ENCODE measurements at places on chromosomes 12 and 14. TPM values are rescaled to one million over a fixed set of nuclear protein-coding genes. Genes with fewer than 3 reads are reported as not detected.

- DNase-seq: no peak
These were observed 94.9 kb upstream of the TTC7B start for GRCh38 chr14:90911121-90911520.

DNA sequence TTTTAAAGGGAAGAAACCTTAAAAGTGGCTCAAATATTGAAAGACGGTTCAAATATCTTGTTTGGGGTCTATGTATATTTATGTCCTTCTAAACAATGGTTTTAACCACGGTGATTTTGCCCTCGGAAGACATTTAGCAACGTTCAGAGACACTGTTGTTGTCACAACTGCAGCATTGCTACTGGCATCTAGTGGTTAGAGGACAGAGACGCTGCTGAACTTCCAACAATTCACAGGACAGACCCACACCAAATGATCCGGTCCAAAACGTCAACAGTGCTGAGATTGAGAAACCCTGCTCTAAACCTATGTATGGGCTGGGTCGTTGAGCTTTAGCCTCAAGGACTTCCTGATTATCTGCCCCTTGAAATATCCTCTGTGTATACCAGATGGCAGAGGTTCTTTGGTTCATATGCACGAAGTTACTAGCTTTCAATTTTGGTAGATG is 1.7 kb downstream of the ANGEL1 start:
- no peak for DNase-seq

- DNase-seq: no peak
These were observed 8.9 kb upstream of the RERG start for GRCh38 chr12:15230137-15230536.

GRCh38 chr12:108568338-108569154 is 6.2 kb downstream of the ISCU start:
- no peak for DNase-seq

DNA sequence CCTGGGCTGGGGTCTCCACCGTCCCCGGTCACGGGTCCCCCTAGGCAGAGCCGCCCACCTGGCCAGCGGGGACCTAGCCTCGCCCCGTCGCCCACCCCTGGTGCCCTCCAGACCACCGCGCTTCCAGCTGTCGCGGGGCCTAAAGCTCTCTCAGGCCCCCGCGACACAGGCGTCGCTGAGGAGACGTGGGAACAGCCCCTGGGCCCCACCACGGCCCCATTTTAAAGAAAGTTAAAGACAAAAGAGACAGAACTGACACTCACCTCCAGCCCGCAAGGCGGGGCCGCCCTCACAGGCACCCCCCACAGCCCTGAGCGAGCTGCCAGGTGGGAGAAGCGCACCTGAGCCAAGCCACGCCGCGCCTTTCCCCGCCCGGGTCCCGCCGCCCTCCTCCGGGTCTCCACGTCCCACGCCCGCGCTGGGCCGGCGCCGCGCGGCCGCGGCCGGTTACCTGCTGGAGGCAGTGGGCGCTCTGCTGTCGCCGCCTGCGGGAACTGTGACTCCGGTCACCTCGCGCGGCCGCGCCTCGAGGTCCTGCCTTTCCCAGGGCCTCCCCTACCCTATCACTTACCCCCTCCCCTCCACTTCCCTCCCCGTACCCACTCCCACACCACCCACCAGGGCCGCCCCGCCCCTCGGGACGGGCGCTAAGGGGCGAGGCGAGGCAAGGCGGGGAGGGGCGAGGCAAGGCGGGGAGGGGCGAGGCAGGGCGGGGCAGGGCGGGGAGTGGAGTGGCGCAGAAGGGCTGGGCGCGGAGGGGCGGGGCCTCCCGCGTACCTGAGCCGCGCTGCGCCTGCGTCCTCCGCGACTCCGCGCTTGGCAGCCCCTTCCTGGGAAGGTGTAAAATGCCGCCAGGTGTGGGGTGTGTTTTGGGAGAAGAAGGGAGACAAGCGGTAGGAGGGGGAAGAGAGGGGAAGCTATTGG is 31.2 kb downstream of the TC2N start:
- DNase-seq: peak; percentile 89

GRCh38 chr12:116130431-116130830 is 147.1 kb downstream of the MED13L start:
- DNase-seq: no peak

- DNase-seq: no peak
These were observed 37.9 kb downstream of the A2ML1 start for GRCh38 chr12:8860165-8860961.

DNA sequence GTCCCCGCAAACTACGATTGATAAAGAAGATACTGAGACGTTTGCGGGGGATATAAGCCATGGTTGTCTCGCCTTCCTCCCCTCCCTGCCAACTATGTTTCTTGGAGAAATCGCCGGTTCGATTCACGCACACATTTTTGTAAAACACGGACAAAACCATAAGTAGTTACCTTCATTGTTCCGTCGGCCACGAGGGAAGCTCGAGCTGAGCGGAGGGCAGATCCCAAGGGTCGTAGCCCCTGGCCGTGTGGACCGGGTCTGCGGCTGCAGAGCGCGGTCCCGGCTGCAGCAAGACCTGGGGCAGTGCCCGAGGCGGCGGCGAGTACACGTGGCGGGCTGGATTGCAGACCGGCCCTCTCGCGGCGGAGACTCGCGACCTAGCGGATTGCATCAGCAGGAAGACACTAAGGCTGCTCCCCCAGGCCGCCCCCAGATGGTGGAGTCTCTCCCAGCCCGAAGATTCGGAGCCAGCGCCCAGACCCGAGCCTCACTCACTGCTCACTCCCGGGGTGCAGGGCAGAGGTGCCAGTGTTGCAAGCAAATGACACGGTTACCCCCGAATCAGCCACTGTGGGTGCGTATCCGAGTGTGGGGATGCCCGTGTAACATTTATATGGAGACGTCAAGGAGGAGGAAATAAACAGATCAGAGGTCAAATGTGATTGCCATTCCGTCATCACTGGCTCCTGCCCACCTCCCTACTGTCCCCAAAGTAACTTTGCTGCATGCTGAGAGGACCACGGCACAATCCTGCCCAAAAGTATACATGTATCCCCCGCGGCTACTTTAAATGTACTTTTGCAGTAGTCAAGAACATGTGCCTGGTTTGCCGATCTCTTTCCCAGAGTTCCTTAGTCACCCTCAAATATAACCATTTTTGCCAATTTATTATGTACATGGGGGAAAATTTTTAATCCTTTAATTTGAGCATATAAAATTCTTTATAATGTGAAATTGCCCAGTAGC is at the start of gene BCAT1:
Gene BCAT1 (minus strand): TSS at position 345 of the 966 bp plus-strand sequence. CDS start 169 bp downstream, at position 176.
- DNase-seq: peak; percentile 90

GRCh38 chr12:78229591-78230101 is 399.0 kb downstream of the NAV3 start:
- no peak for DNase-seq

GRCh38 chr12:27838543-27839185 is 58.6 kb upstream of the MANSC4 start:
- no peak for DNase-seq

DNA sequence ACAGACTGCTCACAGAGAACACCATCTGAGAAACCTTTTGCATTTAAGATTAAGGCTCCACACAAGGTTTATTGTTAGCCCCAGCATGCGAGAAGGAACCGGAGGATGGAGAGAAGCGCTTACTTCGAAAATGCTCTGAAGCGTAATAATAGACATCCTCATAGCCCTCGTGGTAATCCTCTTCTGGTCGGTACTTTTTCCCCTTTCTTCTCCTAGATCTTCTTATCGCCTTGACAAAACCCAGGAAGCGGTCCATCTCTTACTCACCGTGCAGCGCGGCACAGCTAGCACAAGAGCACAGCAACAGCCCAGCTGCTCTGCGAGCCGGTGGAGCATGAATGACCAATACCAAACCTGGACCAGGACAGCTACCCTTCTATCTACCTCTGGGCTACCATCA is 125.1 kb upstream of the GRIP1 start:
- no peak for DNase-seq

- DNase-seq: no peak
These were observed 1.2 kb upstream of the SRGAP1 start for GRCh38 chr12:63843254-63843720.

DNA sequence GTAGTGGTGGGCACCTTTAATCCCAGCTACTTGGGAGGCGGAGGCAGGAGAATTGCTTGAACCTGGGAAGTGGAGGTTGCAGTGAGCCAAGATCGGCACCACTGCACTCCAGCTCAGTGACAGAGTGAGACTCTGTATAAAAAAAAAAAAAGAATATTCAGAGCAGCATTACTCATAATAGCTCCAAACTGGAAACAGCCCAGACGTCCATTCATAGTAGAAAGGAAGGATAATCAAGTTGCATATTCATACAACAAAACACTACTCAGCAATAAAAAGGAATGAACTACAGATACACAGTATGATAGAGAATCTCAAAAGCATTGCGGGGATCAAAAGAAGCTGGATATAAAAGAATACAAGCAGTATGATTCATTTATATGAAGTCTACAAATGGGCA is 19.1 kb downstream of the TMEM30B start:
- DNase-seq: no peak

DNA sequence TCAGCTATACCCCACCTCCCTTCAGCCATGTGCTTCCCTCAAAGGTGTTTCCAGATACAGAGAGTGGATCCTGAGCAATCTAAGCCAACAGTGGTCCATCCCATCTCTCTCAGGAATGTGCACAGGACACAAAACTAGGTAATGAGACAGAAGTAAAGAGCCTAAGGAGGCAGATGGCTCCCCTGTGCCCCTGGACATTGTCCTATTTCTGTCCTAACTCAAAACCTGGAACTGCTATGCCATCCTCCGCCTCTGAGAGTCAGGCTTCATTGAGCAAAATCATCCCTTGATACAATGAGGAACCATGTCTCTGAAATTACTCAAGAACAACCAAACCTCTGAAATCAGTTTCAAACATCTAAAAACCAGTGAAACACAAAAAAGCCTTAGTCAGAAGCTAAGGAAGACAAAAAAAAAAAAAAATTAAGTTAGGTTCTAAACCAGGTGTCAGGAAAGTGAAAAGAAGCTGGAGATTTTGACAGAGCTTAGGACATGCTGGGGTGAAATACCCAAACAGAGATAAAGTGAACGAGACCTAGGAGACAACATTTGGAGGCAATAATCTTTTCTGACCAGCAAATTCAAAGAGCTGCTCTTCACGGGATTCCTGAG is 200.3 kb upstream of the PLEKHG7 start:
- DNase-seq: no peak

DNA sequence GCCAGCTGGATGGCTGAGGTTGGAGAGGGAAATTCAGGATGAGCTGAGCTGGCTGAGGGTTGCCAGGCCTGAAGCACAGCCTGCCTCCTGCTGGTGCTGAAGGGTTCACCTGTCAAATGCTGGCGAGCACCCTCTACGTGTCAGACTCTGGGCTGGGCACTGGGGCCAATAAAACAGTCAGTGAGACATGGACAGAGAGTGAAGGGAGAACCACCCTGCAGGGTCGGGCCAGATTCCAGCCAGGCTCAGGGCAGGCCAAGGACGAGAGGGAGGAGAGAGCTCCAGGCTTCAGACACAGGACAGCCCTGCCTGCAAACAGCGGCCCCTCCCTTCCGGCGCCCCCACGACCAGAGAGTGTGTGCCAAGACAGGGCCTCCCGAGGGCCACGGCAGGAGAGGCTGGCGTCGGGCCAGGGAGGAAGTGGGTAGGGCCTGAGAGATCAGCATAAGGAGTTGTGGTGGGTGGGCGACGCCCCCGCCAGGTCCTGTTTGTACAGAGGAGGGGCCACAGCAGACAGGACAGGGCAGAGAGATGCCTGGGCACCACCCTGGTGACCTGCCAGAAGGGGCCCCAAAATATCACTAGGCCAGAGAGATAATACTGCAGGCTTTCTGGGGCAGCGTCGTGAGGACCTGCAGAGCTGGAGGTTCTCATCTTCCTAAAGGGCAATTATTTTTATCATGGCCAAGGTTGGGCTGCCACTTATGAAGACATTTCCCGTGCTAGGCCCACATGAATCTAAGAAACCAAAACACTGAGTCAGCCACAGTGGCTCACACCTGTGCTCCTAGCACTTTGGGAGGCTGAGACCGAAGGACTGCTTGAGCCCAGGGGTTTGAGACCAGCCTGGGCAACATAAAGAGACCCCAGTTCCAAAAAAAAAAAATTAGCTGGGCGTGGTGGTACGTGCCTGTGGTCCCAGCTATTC is 73.1 kb upstream of the GPR68 start:
- DNase-seq: peak; percentile 87

GRCh38 chr12:109932878-109933503 is 32.9 kb downstream of the TCHP start:
- DNase-seq: peak; percentile 92

DNA sequence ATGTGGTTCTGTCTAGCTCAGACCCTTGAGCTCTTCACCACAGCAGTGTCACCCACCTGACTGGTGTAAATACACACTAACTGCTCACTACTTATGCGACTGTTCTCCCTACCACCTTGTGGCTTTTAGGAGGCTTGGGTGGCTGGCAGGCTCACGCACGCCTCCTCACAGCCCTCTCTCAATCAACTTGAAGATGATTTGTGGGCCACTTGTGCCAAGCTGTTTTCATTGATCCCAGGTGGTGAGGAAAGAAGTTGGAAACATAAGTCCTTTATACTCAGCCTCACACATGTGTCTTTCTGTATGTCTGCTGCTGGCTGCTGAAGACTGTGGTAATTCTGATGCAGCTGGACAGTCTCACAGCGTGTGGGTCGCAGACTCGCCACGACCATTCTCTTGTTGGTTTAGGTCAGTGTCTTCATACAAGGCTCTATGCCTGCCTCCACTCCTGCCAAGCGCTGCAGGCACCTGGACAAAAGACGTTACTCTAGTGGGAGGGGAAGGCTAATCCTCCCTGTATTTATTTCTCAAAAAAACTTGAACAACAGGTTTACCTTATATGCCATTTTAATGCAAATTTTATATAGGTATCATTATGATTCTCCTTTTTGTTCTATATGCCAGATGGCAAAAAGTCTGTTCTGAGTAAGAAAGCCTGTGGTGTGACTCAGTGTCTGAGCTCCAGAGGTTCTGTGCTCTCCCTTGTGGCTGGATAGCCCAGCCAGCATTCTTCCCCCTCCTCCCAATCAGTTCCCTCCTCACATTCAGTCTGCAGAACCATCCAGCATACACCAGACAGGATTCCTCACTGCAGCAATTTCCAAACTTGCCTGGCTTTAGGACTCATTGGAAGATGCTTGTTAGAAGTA is 115.6 kb downstream of the DIP2B start:
- DNase-seq: peak; percentile 21

- DNase-seq: no peak
These were observed 15.0 kb upstream of the KRT7 start for GRCh38 chr12:52218001-52218400.

GRCh38 chr14:64410084-64410774 is 22.1 kb downstream of the MTHFD1 start:
- no peak for DNase-seq

The DLST gene
- polyA plus RNA-seq: 87.6 TPM

The RD3L gene
- polyA plus RNA-seq: 39.6 TPM

The KSR2 gene
- 0.02 TPM for polyA plus RNA-seq

The TAS2R19 gene
- polyA plus RNA-seq: 0.57 TPM

The PCNX1 gene
- polyA plus RNA-seq: 7.0 TPM

The WSB2 gene
- 40.6 TPM for polyA plus RNA-seq

The IAPP gene
- polyA plus RNA-seq: not detected

The KCNJ8 gene
- polyA plus RNA-seq: 25.7 TPM

The KANSL2 gene
- polyA plus RNA-seq: 21.4 TPM

The TMEM116 gene
- polyA plus RNA-seq: 9.3 TPM

The GPR162 gene
- 6.8 TPM for polyA plus RNA-seq

The TTC7B gene
- polyA plus RNA-seq: 38.1 TPM

The FAM181A gene
- not detected for polyA plus RNA-seq

The TAS2R9 gene
- polyA plus RNA-seq: not detected

The KCNMB4 gene
- 3.6 TPM for polyA plus RNA-seq

The GSKIP gene
- 6.5 TPM for polyA plus RNA-seq

Measured in right cardiac atrium (tissue), 5 donors.